ENCODE measurements at places on chromosomes 11 and 22. TPM values are rescaled to one million over a fixed set of nuclear protein-coding genes. Genes with fewer than 3 reads are reported as not detected.

LARGE2 gene
- not detected for polyA plus RNA-seq

DERL3 gene
- 14.1 TPM for polyA plus RNA-seq

SEZ6L gene
- polyA plus RNA-seq: 0.01 TPM

SLC7A4 gene
- polyA plus RNA-seq: not detected

USH1C gene
- polyA plus RNA-seq: 0.22 TPM

IL10RA gene
- 4.0 TPM for polyA plus RNA-seq

KRTAP5-9 gene
- not detected for polyA plus RNA-seq

CYB5R2 gene
- 2.8 TPM for polyA plus RNA-seq

E2F8 gene
- polyA plus RNA-seq: 0.87 TPM

LRRC56 gene
- 0.26 TPM for polyA plus RNA-seq

CDKN1C gene
- 50.3 TPM for polyA plus RNA-seq

OR52N4 gene
- not detected for polyA plus RNA-seq

FJX1 gene
- 3.4 TPM for polyA plus RNA-seq

SYCE3 gene
- not detected for polyA plus RNA-seq

SYT8 gene
- not detected for polyA plus RNA-seq

DCDC1 gene
- polyA plus RNA-seq: 0.01 TPM

PAX6 gene
- 0.01 TPM for polyA plus RNA-seq

NPTXR gene
- 9.2 TPM for polyA plus RNA-seq

DGAT2 gene
- 9.2 TPM for polyA plus RNA-seq

PTGDR2 gene
- polyA plus RNA-seq: 0.57 TPM

AP2A2 gene
- 27.9 TPM for polyA plus RNA-seq

DDIAS gene
- 0.38 TPM for polyA plus RNA-seq

CLP1 gene
- 9.0 TPM for polyA plus RNA-seq

OR52A1 gene
- polyA plus RNA-seq: not detected

DNAJB7 gene
- polyA plus RNA-seq: not detected

CSNK2A3 gene
- not detected for polyA plus RNA-seq

GP1BB gene
- 56.1 TPM for polyA plus RNA-seq

ASPHD2 gene
- not detected for polyA plus RNA-seq

C11orf86 gene
- polyA plus RNA-seq: not detected

GAS2L1 gene
- polyA plus RNA-seq: 29.6 TPM

KCNK7 gene
- 0.48 TPM for polyA plus RNA-seq

CLMP gene
- polyA plus RNA-seq: 4.1 TPM

APLNR gene
- polyA plus RNA-seq: 2.0 TPM

EHD1 gene
- polyA plus RNA-seq: 26.0 TPM

DYNC2H1 gene
- 3.4 TPM for polyA plus RNA-seq

TNNT3 gene
- polyA plus RNA-seq: 48.5 TPM

PDE2A gene
- polyA plus RNA-seq: 28.4 TPM

SLC29A2 gene
- polyA plus RNA-seq: 25.9 TPM

GLYATL2 gene
- polyA plus RNA-seq: 0.15 TPM

TCN2 gene
- 17.4 TPM for polyA plus RNA-seq

CD248 gene
- polyA plus RNA-seq: 8.6 TPM

FZD4 gene
- polyA plus RNA-seq: 17.9 TPM

OR5P2 gene
- not detected for polyA plus RNA-seq

OR2AT4 gene
- polyA plus RNA-seq: not detected

ARSA gene
- polyA plus RNA-seq: 17.5 TPM

GAB2 gene
- 5.0 TPM for polyA plus RNA-seq

MIOX gene
- polyA plus RNA-seq: not detected

PRG3 gene
- polyA plus RNA-seq: not detected

GGTLC3 gene
- polyA plus RNA-seq: not detected

SCGB2A2 gene
- polyA plus RNA-seq: not detected

HINFP gene
- 8.6 TPM for polyA plus RNA-seq

PSMD13 gene
- polyA plus RNA-seq: 163 TPM

FHIP1B gene
- polyA plus RNA-seq: 23.3 TPM

HSPB2 gene
- polyA plus RNA-seq: 136 TPM

CD3G gene
- polyA plus RNA-seq: not detected

All from heart right ventricle (tissue), 16 donors.